Activated CD4-positive, alpha-beta memory T cell treated with anti-CD3 and anti-CD28 coated beads, Interleukin-2, amount 10 ng/mL, durations not matched to agents 7 days and 5 days (primary cell): ENCODE measurements at places on chromosomes 3 and 15.

DNA sequence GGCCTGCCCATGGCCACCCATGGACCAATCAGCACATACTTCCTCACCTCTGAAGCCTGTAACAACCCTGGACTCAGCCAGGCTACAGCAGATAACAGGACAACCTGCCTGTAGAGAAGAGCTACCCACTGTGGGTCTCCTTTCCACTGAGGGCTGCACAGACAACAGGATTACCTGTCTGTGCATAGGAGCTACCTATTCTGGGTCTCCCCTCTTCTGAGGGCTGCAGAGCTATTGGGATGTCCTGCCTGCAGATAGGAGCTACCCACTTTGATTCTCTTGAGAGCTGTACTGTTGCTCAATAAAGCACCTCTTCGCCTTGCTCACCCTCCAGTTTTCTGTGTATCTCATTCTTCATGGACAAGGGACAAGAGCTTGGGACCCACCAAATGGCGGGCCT is 23.8 kb upstream of the CHST2 start:
- no peak for DNase-seq
- peaks cover 19% of the 10 kb centered on the region for H3K27me3 ChIP-seq
- no peak overlapping the region for H3K27ac ChIP-seq
- no peaks in the 10 kb centered on the region for H3K36me3 ChIP-seq
- H3K4me1 ChIP-seq: no peaks in the 10 kb centered on the region

- no peaks in the 10 kb centered on the region for H3K36me3 ChIP-seq
- peaks cover 26% of the 10 kb centered on the region for H3K27me3 ChIP-seq
- no peak overlapping the region for H3K27ac ChIP-seq
- no peaks in the 10 kb centered on the region for H3K4me1 ChIP-seq
- H3K4me3 ChIP-seq: no peak overlapping the region
- DNase-seq: no peak
Measured at GRCh38 chr3:134018406-134018805, 11.3 kb downstream of the SLCO2A1 start.

DNA sequence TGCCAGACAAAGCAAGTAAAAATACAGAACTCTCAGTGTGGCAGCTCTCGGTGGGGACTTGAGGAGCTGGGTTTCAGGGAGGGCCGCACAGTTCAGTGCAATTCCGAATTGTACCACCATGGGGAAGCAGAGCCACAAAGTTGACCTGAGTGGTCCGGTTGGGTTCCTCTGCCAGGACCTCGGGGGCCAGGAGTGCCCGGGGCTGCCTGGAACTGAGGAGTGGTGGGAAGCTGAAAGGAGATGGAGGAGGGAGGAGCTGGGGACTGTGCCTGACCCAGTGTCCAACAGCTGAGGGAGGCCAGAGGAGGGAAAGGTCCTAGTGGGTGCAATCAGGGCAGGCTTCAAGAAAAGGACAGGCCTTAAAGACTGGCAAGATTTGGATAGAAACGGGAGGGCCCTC is 32.2 kb upstream of the TRH start:
- H3K4me1 ChIP-seq: peaks cover 12% of the 10 kb centered on the region
- H3K4me3 ChIP-seq: no peak overlapping the region
- peaks cover 8% of the 10 kb centered on the region for H3K27me3 ChIP-seq
- no peaks in the 10 kb centered on the region for H3K36me3 ChIP-seq
- DNase-seq: peak; percentile 36

- no peak overlapping the region for H3K4me3 ChIP-seq
- H3K36me3 ChIP-seq: no peaks in the 10 kb centered on the region
- no peak overlapping the region for H3K27ac ChIP-seq
- H3K4me1 ChIP-seq: no peaks in the 10 kb centered on the region
- no peak for DNase-seq
- no peaks in the 10 kb centered on the region for H3K27me3 ChIP-seq
Measured at GRCh38 chr3:126512026-126512425, 5.5 kb downstream of the UROC1 start.

DNA sequence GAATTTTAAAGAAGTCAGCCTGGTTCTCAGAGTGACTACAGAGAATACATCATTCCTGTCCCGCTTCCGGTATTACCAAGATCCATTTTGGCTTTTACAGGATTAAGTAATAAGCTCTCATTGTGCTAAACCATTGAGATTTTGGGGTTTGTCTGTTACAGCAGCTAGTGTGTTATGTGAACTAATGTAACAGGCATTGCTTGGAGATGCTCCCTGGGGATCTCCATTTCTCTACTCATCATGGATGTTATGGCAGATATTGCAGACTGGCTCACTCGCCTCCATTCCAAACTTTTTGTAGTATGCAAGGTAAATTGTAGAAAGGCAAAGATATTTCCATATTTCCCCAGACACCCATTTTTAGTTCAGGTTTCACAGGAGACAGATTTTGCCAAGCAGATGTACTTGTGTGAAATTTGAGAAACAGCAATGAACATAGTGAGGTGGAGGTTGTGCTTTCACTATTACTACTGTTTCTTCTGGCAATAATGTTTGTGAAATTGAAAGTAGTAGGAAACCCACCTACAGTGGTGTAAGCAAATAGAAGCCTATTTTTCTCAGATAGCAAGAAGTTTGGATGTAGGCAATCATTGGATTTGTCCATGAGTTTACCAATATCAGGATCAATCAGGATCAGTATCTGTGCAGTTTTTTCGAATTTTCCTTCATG is 177.1 kb upstream of the GALNT15 start:
- H3K4me3 ChIP-seq: no peak overlapping the region
- no peak overlapping the region for H3K27ac ChIP-seq
- H3K27me3 ChIP-seq: peaks cover 1% of the 10 kb centered on the region

- no peak for DNase-seq
- H3K4me3 ChIP-seq: no peak overlapping the region
- no peak overlapping the region for H3K27ac ChIP-seq
- peaks cover 35% of the 10 kb centered on the region for H3K27me3 ChIP-seq
- no peaks in the 10 kb centered on the region for H3K36me3 ChIP-seq
- no peaks in the 10 kb centered on the region for H3K4me1 ChIP-seq
Measured at GRCh38 chr15:89034305-89034704, 54.0 kb upstream of the ABHD2 start.

DNA sequence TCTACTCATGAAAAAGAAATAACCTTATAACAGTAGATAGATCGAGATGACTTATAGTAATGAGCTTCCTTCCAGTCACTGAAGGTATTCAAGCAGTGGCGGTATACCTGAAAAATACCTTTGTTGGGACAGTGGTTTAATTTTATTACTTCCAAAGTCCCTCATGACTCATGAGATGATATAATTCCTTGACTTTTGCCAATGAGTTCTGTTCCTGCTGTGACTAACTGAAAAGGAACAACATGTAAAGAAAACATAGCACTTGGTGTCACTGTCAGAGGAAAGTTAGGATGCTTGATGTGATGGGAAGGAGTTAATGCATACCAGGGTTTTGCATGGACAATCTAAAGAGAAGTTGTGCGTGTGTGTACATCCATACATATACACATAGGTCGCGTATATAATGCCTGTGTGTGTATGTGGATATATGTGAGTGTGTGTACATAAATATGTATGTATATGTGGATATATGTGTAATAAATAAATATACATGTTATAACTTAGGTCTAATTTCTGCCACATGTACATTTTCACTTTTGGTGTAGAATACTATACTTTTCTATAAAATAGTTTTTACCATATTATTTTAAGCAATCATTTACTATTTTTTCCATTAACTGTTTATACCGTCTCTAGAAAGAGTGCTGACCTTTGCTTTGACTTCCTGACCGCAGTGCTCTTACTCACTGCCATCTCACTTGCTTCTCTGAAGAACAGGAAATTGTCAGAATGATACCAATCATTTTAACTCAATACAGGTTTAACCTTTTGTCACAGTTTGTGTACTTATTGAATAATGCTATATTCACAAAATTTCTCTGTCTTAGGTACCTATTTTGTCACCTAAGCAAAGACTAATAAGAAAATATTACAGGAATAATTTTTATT is 12.6 kb upstream of the PAK2 start:
- peaks cover 62% of the 10 kb centered on the region for H3K36me3 ChIP-seq
- H3K4me3 ChIP-seq: no peak overlapping the region
- H3K27me3 ChIP-seq: no peaks in the 10 kb centered on the region
- peaks cover 37% of the 10 kb centered on the region for H3K4me1 ChIP-seq

- DNase-seq: peak; percentile 25
- peaks cover 17% of the 10 kb centered on the region for H3K4me1 ChIP-seq
- H3K27ac ChIP-seq: no peak overlapping the region
- H3K27me3 ChIP-seq: no peaks in the 10 kb centered on the region
- H3K36me3 ChIP-seq: no peaks in the 10 kb centered on the region
Measured at GRCh38 chr3:42118762-42119361, 27.7 kb downstream of the TRAK1 start.

GRCh38 chr3:124429129-124429815 is 301.0 kb upstream of the UMPS start:
- peaks cover 21% of the 10 kb centered on the region for H3K27me3 ChIP-seq
- H3K36me3 ChIP-seq: no peaks in the 10 kb centered on the region
- H3K4me3 ChIP-seq: no peak overlapping the region
- no peak for DNase-seq

DNA sequence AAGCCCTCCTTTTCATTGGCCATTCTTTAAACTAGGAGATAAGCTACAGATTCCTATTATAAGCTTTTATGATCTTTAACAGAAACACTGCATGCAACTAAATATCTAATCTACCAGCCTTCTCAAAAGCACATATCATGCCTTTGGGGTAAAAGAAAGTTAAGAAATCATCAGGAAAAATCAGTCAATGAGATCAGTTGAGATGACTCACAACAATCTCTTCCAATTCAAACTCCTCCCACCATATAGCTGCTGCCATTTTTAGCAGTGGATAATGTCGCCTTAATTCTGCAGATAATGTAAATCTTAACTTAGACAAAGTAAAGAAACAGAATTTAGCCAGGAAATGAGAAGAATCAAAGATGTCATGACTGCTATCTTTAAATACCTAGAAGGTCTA is 135.2 kb upstream of the BCL6 start:
- peaks cover 5% of the 10 kb centered on the region for H3K27me3 ChIP-seq
- H3K36me3 ChIP-seq: no peaks in the 10 kb centered on the region
- no peak for DNase-seq

GRCh38 chr3:73270839-73271483 is 209.5 kb downstream of the EBLN2 start:
- H3K4me3 ChIP-seq: no peak overlapping the region
- H3K27me3 ChIP-seq: no peaks in the 10 kb centered on the region
- no peak for DNase-seq

DNA sequence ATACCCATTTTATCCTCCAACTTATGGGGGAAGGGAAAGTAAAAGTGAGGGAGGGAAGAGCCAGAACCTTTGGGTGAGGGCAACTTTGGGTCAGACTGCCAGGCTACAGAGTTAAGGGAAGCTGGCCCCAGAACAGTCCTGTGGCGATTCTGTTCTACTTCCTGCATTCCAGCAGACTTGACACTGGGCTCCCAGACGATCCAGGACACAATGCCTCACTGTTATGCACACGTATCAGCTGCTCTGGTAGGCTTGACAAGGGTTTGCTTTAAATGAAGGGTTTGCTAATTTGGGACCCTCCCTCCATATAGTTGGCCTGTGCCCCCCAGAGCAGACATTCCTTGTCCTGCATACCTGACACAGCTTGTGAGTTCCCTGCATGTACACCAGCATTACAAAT is 10.7 kb downstream of the GORASP1 start:
- H3K27ac ChIP-seq: no peak overlapping the region
- peaks cover 5% of the 10 kb centered on the region for H3K4me1 ChIP-seq
- DNase-seq: no peak
- peaks cover 42% of the 10 kb centered on the region for H3K36me3 ChIP-seq
- H3K4me3 ChIP-seq: no peak overlapping the region
- H3K27me3 ChIP-seq: no peaks in the 10 kb centered on the region

DNA sequence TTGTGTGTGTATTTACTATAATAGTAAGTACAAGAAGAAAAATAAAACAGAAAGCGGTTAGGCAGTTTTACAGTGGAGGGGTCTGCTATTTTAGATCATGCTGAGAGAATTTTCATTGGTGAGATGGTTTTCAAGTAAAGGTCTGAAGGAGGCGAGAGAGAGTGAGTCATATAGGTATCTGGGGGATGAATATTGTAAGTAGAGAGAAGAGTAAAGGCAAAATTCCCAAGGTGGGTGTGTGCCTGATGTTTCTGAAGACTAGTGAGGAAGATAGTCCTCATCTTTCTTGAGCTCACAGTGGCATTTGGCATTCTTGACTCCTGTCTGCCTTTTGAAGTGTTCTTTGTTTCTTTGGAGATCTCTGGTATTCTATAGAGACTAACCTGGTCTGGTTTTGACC is 38.6 kb downstream of the CRYBG3 start:
- no peak overlapping the region for H3K4me3 ChIP-seq
- H3K4me1 ChIP-seq: peaks cover 1% of the 10 kb centered on the region
- no peak for DNase-seq
- no peaks in the 10 kb centered on the region for H3K27me3 ChIP-seq
- peaks cover 13% of the 10 kb centered on the region for H3K36me3 ChIP-seq

GRCh38 chr15:81105545-81105944 is 28.5 kb upstream of the CFAP161 start:
- H3K27me3 ChIP-seq: peaks cover 33% of the 10 kb centered on the region
- peaks cover 9% of the 10 kb centered on the region for H3K4me1 ChIP-seq
- no peak overlapping the region for H3K4me3 ChIP-seq
- H3K27ac ChIP-seq: no peak overlapping the region

GRCh38 chr3:127405010-127405598 is 117.3 kb upstream of the PRR20G start:
- no peak for DNase-seq
- H3K36me3 ChIP-seq: no peaks in the 10 kb centered on the region
- H3K27ac ChIP-seq: no peak overlapping the region
- no peak overlapping the region for H3K4me3 ChIP-seq
- no peaks in the 10 kb centered on the region for H3K4me1 ChIP-seq

- no peak overlapping the region for H3K4me3 ChIP-seq
- peaks cover 5% of the 10 kb centered on the region for H3K27me3 ChIP-seq
- H3K27ac ChIP-seq: no peak overlapping the region
- H3K36me3 ChIP-seq: no peaks in the 10 kb centered on the region
Measured at GRCh38 chr3:113258361-113258760, 47.0 kb downstream of the BOC start.

GRCh38 chr3:25097023-25097422 is 331.0 kb upstream of the RARB start:
- H3K4me1 ChIP-seq: no peaks in the 10 kb centered on the region
- H3K4me3 ChIP-seq: no peak overlapping the region
- H3K27ac ChIP-seq: no peak overlapping the region
- H3K36me3 ChIP-seq: no peaks in the 10 kb centered on the region
- DNase-seq: no peak
- no peaks in the 10 kb centered on the region for H3K27me3 ChIP-seq

DNA sequence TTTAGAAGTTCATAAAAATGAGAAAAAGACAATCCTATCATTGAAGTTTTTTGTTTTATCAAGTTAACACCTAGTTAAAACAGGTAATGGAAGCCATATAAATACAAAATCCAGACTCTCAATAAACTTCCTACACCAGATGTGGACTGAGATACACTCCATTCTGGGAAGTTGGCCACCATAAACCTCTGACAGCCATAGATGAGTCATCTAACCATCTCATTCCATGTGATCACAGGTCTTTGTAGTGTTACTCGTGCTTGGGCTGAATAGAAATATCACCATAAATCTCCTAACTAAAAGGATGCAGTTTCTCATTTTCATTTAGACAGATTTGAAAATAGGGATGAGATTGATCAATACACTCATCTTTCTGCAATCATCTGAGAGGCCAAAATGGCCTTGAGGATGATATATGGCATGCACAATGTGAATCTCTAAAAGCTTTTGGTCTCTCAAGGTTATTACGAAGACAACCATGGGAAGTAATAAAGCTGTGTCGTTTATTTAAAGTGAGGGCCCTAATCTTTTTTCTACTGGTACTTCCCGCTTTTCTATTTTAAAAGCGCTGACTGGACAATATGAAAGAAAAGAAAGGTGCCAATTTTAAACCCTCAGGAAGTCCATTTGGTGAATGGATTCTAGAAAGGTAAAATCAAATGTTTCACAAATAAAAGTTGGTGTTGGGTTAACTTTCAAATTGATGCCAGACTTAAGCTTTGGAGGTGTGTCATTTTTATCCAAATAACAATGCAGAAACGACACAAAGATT is 155.5 kb downstream of the POLR2M start:
- DNase-seq: no peak
- no peaks in the 10 kb centered on the region for H3K4me1 ChIP-seq
- peaks cover 39% of the 10 kb centered on the region for H3K27me3 ChIP-seq
- H3K27ac ChIP-seq: no peak overlapping the region
